Astrocyte (in vitro differentiated cells and primary cell): ENCODE measurements at places on chromosomes 1 and 21. TPM values are rescaled to one million over a fixed set of nuclear protein-coding genes. Genes with fewer than 3 reads are reported as not detected.
A peak's percentile ranks its signal among the peaks of the same experiment; 100 is the strongest.

- H3K27ac ChIP-seq, result peak overlapping the region; percentile 95
- H3K4me3 ChIP-seq, result peak overlapping the region; percentile 95
- H3K4me1 ChIP-seq, result peaks cover 24% of the 10 kb centered on the region
These were observed 1.5 kb downstream of the S100PBP start for GRCh38 chr1:32818804-32819541.

DNA sequence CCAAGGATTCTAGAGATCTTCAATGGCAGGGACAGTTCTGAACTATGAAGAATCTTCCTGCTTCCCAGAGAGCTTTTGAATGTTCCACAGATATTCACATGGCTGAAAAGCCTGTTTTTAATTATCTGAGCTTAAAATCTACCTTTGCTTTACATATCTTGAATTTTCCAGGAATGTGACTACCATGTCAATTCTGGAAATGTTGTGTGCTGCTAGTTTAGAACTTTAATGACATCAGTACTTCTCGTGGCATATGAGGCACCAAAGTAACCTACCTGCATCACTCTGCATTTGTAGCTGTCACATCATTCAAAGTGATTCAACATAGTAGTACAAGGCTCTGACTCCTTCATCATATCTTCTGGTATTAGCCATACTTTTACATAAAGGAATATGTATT is 122.7 kb upstream of the NFIA start:
- no peaks in the 10 kb centered on the region for H3K27me3 ChIP-seq
- no peak overlapping the region for H3K4me3 ChIP-seq
- no peak overlapping the region for H3K27ac ChIP-seq
- peaks cover 25% of the 10 kb centered on the region for H3K4me1 ChIP-seq
- H3K36me3 ChIP-seq, result no peaks in the 10 kb centered on the region

- H3K4me1 ChIP-seq, result peaks cover 18% of the 10 kb centered on the region
- no peaks in the 10 kb centered on the region for H3K36me3 ChIP-seq
- peak; percentile 16 for DNase-seq
- no peak overlapping the region for H3K4me3 ChIP-seq
- no peak overlapping the region for H3K27ac ChIP-seq
These were observed 65.4 kb downstream of the FAM163A start for GRCh38 chr1:179808503-179808902.

DNA sequence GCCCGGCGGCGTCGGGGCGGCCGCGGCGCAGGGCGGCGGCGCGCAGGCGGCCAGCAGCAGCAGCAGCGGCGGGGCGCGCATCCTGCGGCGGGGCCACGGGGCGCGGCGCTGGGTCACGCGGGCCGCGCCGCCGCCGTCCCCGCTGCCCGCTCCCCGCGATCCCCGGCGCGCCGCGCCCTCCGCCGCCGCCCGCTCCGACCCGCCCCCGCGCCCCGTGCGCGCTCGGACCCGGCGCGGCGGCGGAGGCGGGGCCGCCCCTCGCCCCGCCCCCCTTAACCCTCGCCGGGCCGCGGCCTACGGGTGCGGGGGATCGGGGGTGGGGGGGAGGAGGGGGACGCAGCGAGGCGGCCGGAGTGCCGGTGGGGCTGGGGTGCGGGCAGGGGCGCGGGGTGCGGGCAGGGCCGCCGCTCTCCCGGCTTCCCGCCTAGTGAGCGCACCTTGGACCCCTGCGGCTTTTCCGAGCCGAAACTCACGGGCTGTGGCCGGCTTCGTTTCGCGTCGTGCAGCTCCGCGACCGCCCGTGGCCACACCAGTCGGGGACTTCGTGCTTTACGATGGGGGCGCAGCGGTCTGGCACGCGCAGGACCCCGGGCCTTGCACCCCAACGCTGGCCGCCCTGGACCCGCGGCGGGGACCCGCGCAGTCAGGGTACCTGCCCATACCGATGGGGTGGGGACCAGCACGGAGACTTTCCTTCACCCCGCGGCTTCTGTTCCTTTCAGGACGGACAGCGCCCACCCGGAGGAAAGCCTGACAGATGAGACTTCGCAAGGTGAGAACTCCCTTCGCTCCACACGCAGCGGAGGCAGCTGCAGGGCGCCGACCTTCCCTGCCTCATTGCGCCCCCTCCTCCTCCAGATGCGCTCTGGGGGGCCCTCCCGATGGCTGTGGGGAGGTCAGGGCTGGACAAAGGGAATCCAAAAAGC is at the start of gene FNDC10:
Gene FNDC10, minus strand, starts transcription at position 201 of the 926 bp plus-strand sequence. Its CDS starts 120 bp downstream, at position 81.
- H3K4me3 ChIP-seq, result peak within 1 kb of the TSS; percentile 17
- peaks cover 14% of the 10 kb centered on the region for H3K27me3 ChIP-seq
- H3K36me3 ChIP-seq, result no peaks in the 10 kb centered on the region

- H3K4me1 ChIP-seq, result no peaks in the 10 kb centered on the region
- no peaks in the 10 kb centered on the region for H3K36me3 ChIP-seq
- H3K27ac ChIP-seq, result no peak overlapping the region
- DNase-seq, result no peak
- H3K27me3 ChIP-seq, result no peaks in the 10 kb centered on the region
- no peak overlapping the region for H3K4me3 ChIP-seq
These were observed 53.2 kb downstream of the NCAM2 start for GRCh38 chr21:21051109-21052055.

DNA sequence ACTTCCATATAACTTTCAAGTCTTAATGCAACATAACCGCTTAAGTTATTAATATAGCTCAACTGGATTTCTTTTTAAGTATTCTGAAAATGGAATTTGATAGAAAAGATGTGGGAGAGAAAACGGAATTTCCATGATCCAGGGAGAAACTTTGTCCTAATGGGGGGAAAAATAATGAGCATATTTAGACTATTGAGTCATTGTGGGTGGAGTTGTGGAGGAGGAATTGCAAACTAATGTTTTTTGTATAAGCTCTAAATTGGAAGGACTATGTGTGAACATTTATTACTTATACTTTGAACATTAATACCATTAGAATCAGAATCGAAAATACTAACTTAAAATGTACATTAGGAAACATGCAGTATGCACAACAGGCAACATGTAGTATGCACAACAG is 159.9 kb upstream of the NEGR1 start:
- H3K27me3 ChIP-seq, result no peaks in the 10 kb centered on the region
- DNase-seq, result peak; percentile 46
- H3K4me3 ChIP-seq, result no peak overlapping the region

GRCh38 chr1:165281207-165281901 is 75.2 kb downstream of the LMX1A start:
- no peak overlapping the region for H3K27ac ChIP-seq
- H3K4me3 ChIP-seq, result no peak overlapping the region
- H3K27me3 ChIP-seq, result no peaks in the 10 kb centered on the region

- H3K27ac ChIP-seq, result no peak overlapping the region
- DNase-seq, result no peak
- H3K27me3 ChIP-seq, result no peaks in the 10 kb centered on the region
- H3K36me3 ChIP-seq, result no peaks in the 10 kb centered on the region
- no peak overlapping the region for H3K4me3 ChIP-seq
These were observed 55.3 kb upstream of the KCND3 start for GRCh38 chr1:112044745-112045144.

DNA sequence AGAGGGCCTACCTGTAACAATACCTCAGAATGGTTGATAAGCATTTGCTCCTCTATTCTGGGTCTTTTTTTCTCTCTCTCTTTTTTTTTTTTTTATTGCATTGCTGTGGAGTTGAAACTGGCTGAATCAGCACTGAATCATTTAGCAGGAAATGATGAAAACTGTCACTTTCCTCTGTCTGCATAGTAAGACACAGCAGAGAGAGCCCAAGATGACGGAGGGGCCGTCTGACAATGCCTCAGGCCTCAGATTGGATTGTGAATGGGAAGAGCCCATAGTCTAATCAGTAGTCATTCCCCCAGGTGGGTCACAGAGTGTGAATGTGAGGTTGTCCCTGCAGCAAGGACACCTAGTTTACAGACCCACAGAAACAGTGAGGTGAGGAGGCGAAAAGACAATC is 193.2 kb upstream of the PLXNA2 start:
- H3K4me1 ChIP-seq, result peaks cover 5% of the 10 kb centered on the region
- no peaks in the 10 kb centered on the region for H3K36me3 ChIP-seq
- H3K4me3 ChIP-seq, result no peak overlapping the region

- H3K36me3 ChIP-seq, result peaks cover 8% of the 10 kb centered on the region
- no peaks in the 10 kb centered on the region for H3K27me3 ChIP-seq
- no peak for DNase-seq
- no peak overlapping the region for H3K4me3 ChIP-seq
These were observed 33.8 kb downstream of the THAP3 start for GRCh38 chr1:6658359-6659060.

GRCh38 chr1:197606168-197606845 is 169.0 kb downstream of the DENND1B start:
- no peaks in the 10 kb centered on the region for H3K4me1 ChIP-seq
- no peak for DNase-seq
- no peak overlapping the region for H3K4me3 ChIP-seq
- H3K27ac ChIP-seq, result no peak overlapping the region
- H3K27me3 ChIP-seq, result no peaks in the 10 kb centered on the region

- H3K36me3 ChIP-seq, result no peaks in the 10 kb centered on the region
- peak overlapping the region; percentile 5 for H3K4me3 ChIP-seq
- peaks cover 29% of the 10 kb centered on the region for H3K4me1 ChIP-seq
These were observed 26.7 kb downstream of the TSPAN2 start for GRCh38 chr1:115062542-115063004.

GRCh38 chr1:224407571-224408293 is 26.9 kb downstream of the WDR26 start:
- H3K27ac ChIP-seq, result no peak overlapping the region
- H3K36me3 ChIP-seq, result peaks cover 63% of the 10 kb centered on the region
- H3K4me1 ChIP-seq, result peaks cover 20% of the 10 kb centered on the region
- no peak overlapping the region for H3K4me3 ChIP-seq
- no peaks in the 10 kb centered on the region for H3K27me3 ChIP-seq
- peak; percentile 60 for DNase-seq

DNA sequence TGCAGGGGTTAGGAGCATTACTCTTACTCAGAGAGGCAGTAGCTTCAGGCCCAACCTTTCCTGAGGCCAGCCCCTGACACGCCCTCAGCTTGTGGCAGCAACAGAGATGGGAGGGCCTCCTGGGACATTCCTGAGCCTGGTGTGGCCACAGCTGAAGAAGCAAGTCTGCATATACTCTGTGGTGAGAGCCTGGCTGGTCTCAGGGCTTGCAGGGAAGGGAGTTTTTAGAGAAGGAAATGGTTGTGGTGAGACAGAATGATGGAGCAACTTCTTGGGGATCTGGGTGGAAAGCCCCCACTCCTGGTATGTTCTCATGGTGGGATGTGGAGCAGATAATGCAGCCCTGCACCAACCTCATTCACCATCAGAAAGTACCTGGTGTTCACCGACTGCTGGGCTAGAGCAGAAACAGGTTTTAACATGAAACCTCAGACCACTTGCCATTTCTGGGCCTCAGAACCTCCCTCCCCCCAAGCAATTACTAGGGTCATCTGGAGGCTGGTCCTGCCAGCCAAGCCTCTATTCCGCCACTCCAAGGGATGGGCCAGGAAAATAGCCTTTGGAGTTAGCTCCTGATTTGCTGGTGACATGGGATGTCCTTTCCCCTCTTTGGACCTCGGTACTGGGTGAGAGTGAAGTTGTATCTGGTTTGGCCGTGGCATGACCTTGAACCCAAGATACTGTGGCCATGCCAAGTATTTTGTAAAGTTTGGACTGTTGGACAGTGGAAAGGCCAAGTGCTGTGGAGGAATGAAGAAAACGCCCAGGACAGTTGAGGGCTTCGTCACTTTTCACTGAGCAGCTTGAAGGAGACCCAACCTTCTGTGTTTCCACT is 28.1 kb upstream of the RNF19B start:
- no peaks in the 10 kb centered on the region for H3K36me3 ChIP-seq
- no peaks in the 10 kb centered on the region for H3K27me3 ChIP-seq
- DNase-seq, result peak; percentile 99
- peak overlapping the region; percentile 92 for H3K27ac ChIP-seq
- H3K4me1 ChIP-seq, result peaks cover 57% of the 10 kb centered on the region

DNA sequence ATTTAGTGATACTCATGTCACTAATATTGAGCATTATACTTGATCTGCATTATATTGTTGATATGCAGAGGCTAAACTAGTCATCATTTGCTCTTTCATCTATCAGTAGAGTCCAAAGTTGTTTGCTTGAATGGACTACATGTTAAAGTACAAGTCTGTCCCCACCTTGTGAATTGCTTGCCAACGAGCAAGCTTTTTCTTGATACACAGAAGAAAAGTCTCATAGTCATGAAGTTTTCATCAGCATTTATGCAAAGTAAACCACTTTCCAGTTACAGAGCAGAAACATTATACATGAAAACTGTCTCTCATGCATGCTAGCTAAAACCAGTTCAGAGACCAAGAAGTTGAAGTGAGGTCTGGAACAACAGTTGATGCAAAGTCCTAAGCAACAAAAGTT is 13.0 kb downstream of the SFPQ start:
- no peak for DNase-seq
- H3K27me3 ChIP-seq, result no peaks in the 10 kb centered on the region
- H3K4me3 ChIP-seq, result no peak overlapping the region
- H3K4me1 ChIP-seq, result peaks cover 4% of the 10 kb centered on the region
- H3K36me3 ChIP-seq, result peaks cover 94% of the 10 kb centered on the region

- peak within 1 kb of the TSS; percentile 83 for H3K27ac ChIP-seq
- H3K4me3 ChIP-seq, result peak within 1 kb of the TSS; percentile 84
- H3K4me1 ChIP-seq, result peaks cover 10% of the 10 kb centered on the region
- no peaks in the 10 kb centered on the region for H3K27me3 ChIP-seq
- no peak for DNase-seq
These were observed at the start of gene LYST for GRCh38 chr1:235866205-235866912. Gene LYST (minus strand): TSS chr1:235866906. CDS start chr1:235830417, 36,489 bp downstream.

DNA sequence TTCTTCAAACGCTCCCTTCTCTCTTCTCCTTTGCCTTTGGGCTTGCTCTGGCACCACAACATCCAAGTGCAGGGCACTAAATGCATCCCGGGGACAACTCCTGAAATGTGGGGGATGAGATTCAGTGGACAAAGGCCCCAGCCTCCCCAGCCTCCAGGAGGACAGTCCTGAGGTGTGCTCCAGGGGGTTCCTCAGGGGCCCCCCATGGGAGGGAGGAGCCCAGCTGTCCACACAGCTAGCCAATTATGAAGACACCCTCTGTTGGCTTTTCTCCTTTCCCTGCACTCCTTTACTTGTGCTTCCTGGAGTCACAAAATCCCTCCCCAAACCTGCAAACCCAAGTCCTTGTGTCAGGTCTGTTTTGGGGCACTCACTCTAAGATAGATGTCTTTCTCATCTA is 735.4 kb downstream of the PTPRU start:
- no peak for DNase-seq
- no peak overlapping the region for H3K27ac ChIP-seq
- no peak overlapping the region for H3K4me3 ChIP-seq
- peaks cover 36% of the 10 kb centered on the region for H3K4me1 ChIP-seq
- no peaks in the 10 kb centered on the region for H3K36me3 ChIP-seq

- H3K27ac ChIP-seq, result no peak overlapping the region
- H3K4me3 ChIP-seq, result no peak overlapping the region
- no peaks in the 10 kb centered on the region for H3K4me1 ChIP-seq
- no peaks in the 10 kb centered on the region for H3K27me3 ChIP-seq
- H3K36me3 ChIP-seq, result no peaks in the 10 kb centered on the region
These were observed 458.3 kb downstream of the LMO4 start for GRCh38 chr1:87786861-87787545.

Gene UBIAD1
- total RNA-seq, result 15.4 and 15.5 TPM in 2 replicates

Gene S1PR1
- 10.6 and 14.4 TPM in 2 replicates for total RNA-seq

Gene CYYR1
- 3.3 and 4.7 TPM in 2 replicates for total RNA-seq

Gene DLGAP3
- 1.6 and 2.7 TPM in 2 replicates for total RNA-seq

Gene FCRL1
- total RNA-seq, result not detected in 2 replicates

Gene ADCY10
- total RNA-seq, result 0.07 and 0.27 TPM in 2 replicates
